ENCODE measurements at places on chromosomes 12 and 14.

GRCh38 chr12:23340351-23340750, 609.1 kb downstream of the SOX5 start:
- H3K4me1 ChIP-seq = no peaks in the 10 kb centered on the region
- H3K27ac ChIP-seq = no peak overlapping the region
- no peaks in the 10 kb centered on the region for H3K27me3 ChIP-seq
- DNase-seq = no peak
- no peaks in the 10 kb centered on the region for H3K36me3 ChIP-seq

GRCh38 chr12:50786498-50787231, 22.8 kb downstream of the ATF1 start:
- no peaks in the 10 kb centered on the region for H3K27me3 ChIP-seq
- H3K36me3 ChIP-seq = peaks cover 14% of the 10 kb centered on the region
- H3K4me1 ChIP-seq = peaks cover 5% of the 10 kb centered on the region
- no peak overlapping the region for H3K27ac ChIP-seq
- H3K4me3 ChIP-seq = no peak overlapping the region

DNA sequence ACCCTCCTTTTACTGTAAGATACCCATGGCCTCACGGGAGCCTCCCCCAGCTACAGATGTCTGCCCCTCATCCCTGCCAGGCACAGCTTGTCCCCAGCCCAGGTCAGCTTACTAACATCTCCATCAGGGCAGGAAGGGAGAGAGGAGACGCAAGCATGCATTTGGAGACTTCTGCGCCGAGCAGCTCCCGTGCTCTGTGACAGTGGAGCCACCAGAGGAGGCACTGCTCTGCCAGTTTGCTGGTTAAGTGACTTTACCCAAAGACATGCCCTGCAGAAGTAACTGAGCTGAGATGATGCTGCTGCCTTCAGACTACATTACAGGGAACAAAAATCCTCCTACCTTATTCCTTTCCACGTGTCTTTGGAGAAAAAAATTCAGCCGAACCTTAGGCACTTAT, 133.4 kb downstream of the ESRRB start:
- no peaks in the 10 kb centered on the region for H3K4me1 ChIP-seq
- H3K36me3 ChIP-seq = no peaks in the 10 kb centered on the region
- no peak for DNase-seq
- H3K27ac ChIP-seq = no peak overlapping the region

GRCh38 chr12:22808860-22809259, 183.9 kb downstream of the ETNK1 start:
- no peaks in the 10 kb centered on the region for H3K36me3 ChIP-seq
- peaks cover under 1% of the 10 kb centered on the region for H3K27me3 ChIP-seq
- no peak for DNase-seq
- no peaks in the 10 kb centered on the region for H3K4me1 ChIP-seq

GRCh38 chr14:24403294-24403998, 4.6 kb downstream of the NYNRIN start:
- DNase-seq = no peak
- no peak overlapping the region for H3K4me3 ChIP-seq
- no peaks in the 10 kb centered on the region for H3K27me3 ChIP-seq
- no peak overlapping the region for H3K27ac ChIP-seq
- no peaks in the 10 kb centered on the region for H3K36me3 ChIP-seq

- H3K4me3 ChIP-seq = no peak overlapping the region
- no peak for DNase-seq
- H3K36me3 ChIP-seq = no peaks in the 10 kb centered on the region
- peaks cover 48% of the 10 kb centered on the region for H3K4me1 ChIP-seq
Measured at GRCh38 chr12:47269916-47270315, 190.2 kb upstream of the AMIGO2 start.

DNA sequence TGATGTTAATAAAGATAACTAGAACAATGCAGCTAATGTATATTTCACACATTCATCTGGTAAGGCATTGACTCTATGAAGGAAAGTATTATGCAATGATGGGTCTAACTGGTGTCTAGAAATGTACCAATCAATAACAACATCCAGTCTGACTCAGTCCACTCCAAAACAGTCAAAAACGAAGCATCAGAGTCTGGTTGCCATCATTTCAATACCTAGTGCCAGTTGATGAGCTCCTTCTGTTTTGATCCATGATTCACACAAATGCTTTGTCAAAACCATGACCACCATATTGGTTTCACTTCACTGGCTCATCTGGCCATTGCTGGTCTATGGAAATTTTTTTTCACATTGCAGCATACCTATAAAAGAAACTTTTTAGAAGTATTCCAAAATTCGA, 747.2 kb upstream of the TMEM132C start:
- DNase-seq = no peak
- H3K27me3 ChIP-seq = no peaks in the 10 kb centered on the region
- H3K4me3 ChIP-seq = no peak overlapping the region
- no peaks in the 10 kb centered on the region for H3K4me1 ChIP-seq

DNA sequence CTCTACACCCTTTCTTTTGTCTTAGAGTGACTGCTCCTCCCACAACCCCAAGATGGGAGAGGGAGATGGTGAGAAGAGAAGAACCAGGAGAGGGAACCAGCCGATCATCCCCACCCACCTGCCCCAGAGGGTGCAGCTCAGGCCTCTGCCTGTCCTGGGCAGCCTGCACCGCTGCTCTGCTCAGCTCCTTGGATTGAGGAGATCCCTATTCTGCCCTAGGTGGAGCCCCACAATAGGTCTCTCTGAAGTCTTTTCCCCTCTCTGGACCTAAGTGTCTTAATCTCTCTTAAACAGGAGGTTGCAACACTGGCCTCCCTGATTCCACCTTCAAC, 2.2 kb downstream of the ANKRD33 start:
- DNase-seq = no peak
- H3K4me1 ChIP-seq = peaks cover 12% of the 10 kb centered on the region
- H3K36me3 ChIP-seq = no peaks in the 10 kb centered on the region
- H3K27ac ChIP-seq = no peak overlapping the region
- H3K4me3 ChIP-seq = no peak overlapping the region

DNA sequence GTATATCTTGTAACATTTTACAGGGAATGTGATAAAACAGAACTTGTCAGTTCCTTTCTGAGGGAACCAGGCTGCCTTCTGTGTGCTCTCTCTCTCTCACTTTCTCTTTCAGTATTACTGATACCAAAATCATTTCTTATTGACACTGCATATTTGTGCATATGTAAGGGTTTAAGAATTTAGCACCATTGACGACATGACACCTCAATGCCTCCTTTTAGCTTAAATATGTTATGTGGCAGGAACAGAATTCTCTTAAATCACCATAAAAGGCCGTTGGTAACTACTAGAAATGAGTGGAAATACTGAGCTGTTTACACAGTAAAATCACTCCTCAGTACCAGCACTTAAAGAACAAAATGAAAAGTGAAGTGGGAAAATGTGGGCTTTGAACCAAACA, 457.7 kb upstream of the SYT1 start:
- no peak overlapping the region for H3K27ac ChIP-seq
- no peak for DNase-seq
- H3K27me3 ChIP-seq = no peaks in the 10 kb centered on the region
- H3K4me3 ChIP-seq = no peak overlapping the region
- no peaks in the 10 kb centered on the region for H3K4me1 ChIP-seq
- no peaks in the 10 kb centered on the region for H3K36me3 ChIP-seq

DNA sequence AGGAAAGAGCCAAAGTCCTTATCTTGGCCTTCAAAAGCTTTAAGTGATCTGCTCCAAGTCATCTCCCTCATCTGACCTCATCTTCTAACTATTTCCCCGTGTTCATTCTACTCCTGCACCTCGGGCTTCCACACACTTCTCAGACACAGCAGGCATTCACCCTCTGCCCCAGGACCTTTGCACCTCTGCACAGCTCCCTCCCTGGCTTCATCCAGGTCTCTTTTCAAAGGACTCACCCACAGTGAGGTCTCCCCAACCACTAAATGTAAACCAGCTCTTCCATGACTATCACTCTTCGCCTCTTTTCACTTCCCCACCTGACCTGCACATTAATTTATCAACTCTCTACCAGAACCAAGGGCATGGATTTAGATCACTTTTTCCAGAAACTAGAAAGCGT, 161.8 kb downstream of the PIWIL1 start:
- no peaks in the 10 kb centered on the region for H3K4me1 ChIP-seq
- DNase-seq = no peak
- H3K4me3 ChIP-seq = no peak overlapping the region
- no peak overlapping the region for H3K27ac ChIP-seq

DNA sequence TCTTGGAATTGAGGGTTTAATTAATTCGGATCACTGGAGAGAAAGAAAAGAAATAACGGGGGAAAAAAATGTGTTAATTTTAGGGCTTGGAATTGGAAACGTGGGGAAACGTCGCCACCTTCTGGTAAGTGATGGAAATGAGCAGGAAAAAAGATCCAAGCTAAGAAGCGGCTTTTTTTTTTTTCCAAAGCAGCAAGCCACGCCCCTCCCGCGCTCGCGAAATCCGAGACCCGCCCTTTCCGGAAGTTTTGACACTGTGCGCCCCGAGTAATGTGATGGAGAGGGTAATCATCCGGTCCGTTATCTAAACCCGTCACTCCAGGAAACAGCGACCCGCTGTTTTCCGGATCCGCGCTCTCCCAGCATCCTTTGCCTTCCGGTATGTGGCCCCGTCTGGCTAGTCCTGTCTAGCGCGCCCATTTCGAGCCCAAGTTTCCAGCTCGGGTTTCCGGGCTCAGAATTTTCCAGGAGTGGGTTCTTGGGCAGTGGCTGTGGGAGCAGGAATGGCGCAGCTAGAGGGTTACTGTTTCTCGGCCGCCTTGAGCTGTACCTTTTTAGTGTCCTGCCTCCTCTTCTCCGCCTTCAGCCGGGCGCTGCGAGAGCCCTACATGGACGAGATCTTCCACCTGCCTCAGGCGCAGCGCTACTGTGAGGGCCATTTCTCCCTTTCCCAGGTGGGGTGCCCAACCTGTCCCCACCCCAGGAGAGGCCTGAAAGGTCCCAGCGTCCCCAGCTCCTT, at the start of gene ALG10B:
Gene ALG10B (plus strand): TSS at position 384 of the 739 bp plus-strand sequence. CDS start 120 bp downstream, at position 504.
- peak within 1 kb of the TSS; percentile 69 for H3K4me3 ChIP-seq
- H3K36me3 ChIP-seq = no peaks in the 10 kb centered on the region
- H3K27me3 ChIP-seq = no peaks in the 10 kb centered on the region
- peaks cover 17% of the 10 kb centered on the region for H3K4me1 ChIP-seq
- H3K27ac ChIP-seq = peak within 1 kb of the TSS; percentile 90

- no peaks in the 10 kb centered on the region for H3K4me1 ChIP-seq
- no peaks in the 10 kb centered on the region for H3K27me3 ChIP-seq
- H3K27ac ChIP-seq = no peak overlapping the region
- DNase-seq = no peak
Measured at GRCh38 chr12:51522696-51523095, 68.3 kb upstream of the SCN8A start.

- no peaks in the 10 kb centered on the region for H3K4me1 ChIP-seq
- H3K4me3 ChIP-seq = no peak overlapping the region
- no peak for DNase-seq
- H3K27ac ChIP-seq = no peak overlapping the region
- no peaks in the 10 kb centered on the region for H3K36me3 ChIP-seq
Measured at GRCh38 chr14:43157661-43158060, 1349.4 kb downstream of the FSCB start.

GRCh38 chr14:73477618-73478266, 13.0 kb upstream of the RIOX1 start:
- no peaks in the 10 kb centered on the region for H3K27me3 ChIP-seq
- no peak overlapping the region for H3K4me3 ChIP-seq
- no peaks in the 10 kb centered on the region for H3K4me1 ChIP-seq
- no peaks in the 10 kb centered on the region for H3K36me3 ChIP-seq
- no peak for DNase-seq

- H3K4me3 ChIP-seq = no peak overlapping the region
- H3K4me1 ChIP-seq = no peaks in the 10 kb centered on the region
- H3K36me3 ChIP-seq = no peaks in the 10 kb centered on the region
- DNase-seq = no peak
- H3K27me3 ChIP-seq = no peaks in the 10 kb centered on the region
Measured at GRCh38 chr12:105978276-105978675, 160.5 kb downstream of the NUAK1 start.

DNA sequence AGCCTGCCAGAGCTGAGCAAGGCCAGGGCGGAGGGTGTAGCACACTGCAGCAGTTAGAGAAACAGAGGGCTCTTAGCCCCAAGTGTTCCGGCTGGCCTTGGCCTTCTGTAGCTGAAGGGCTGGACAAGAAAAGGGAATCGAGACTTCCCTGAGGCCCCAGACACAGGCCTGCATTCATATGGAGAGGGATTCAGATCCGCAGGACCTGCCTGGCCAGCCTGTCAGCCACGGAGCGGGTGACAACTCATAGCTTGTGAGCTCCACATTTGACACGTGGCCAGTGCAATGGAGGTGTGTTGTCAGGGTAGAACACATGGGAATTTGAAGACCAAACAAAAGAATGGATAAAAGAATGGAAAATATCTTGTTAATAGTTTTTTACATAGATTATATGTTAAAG, 182.2 kb upstream of the GSC start:
- DNase-seq = no peak
- H3K27me3 ChIP-seq = peaks cover 15% of the 10 kb centered on the region
- H3K27ac ChIP-seq = no peak overlapping the region

DNA sequence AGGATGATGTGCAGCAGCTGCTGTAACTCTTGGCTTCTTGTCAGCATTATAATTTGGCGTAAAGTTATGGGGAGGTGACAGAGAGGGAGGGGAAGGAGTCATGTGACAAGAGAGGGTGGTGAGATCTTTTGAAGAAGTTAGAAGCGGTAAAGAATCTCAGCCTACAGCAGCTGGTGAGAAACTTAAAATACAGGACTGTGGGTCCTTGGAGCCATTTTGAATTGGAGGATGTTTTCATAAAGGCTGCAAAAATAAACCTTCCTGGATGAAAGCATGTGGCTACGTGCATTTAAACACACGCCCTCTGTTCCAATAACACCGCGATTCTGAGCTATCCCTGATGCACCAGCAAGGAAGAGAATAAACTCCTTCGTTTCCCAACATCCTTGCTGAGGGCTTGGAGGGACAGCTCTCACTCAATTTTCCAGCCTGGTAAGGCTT, 133.7 kb downstream of the TMEM30B start:
- H3K4me1 ChIP-seq = no peaks in the 10 kb centered on the region
- no peak for DNase-seq
- H3K4me3 ChIP-seq = no peak overlapping the region
- no peaks in the 10 kb centered on the region for H3K36me3 ChIP-seq

GRCh38 chr12:75672200-75672599, 160.8 kb upstream of the KRR1 start:
- no peaks in the 10 kb centered on the region for H3K27me3 ChIP-seq
- H3K4me3 ChIP-seq = no peak overlapping the region
- no peaks in the 10 kb centered on the region for H3K36me3 ChIP-seq
- DNase-seq = no peak
- H3K4me1 ChIP-seq = no peaks in the 10 kb centered on the region
- no peak overlapping the region for H3K27ac ChIP-seq

DNA sequence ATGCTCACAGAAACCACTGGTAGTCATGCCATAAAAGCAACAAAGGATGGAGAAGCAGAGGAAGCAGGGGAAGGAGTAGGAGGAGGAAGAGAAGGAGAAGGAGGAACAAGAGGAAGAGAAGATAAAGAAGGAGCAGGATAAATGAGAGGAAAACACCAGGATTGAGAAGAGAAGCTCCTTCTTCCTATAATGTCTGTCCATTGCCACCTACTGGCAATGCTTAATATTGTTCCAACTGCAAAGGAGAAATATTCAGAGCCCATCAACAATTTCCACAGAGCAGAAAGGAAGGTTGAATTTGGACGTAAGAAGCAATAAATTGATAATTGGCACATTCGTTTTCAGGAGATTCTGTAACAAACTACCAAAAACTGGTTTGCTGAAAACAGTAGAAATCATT, 898.4 kb downstream of the SLC16A7 start:
- H3K27me3 ChIP-seq = no peaks in the 10 kb centered on the region
- no peak overlapping the region for H3K4me3 ChIP-seq
- H3K27ac ChIP-seq = no peak overlapping the region
- H3K36me3 ChIP-seq = no peaks in the 10 kb centered on the region
- DNase-seq = no peak

GRCh38 chr12:8899830-8900229, 14.5 kb upstream of the PHC1 start:
- H3K4me1 ChIP-seq = no peaks in the 10 kb centered on the region
- H3K27me3 ChIP-seq = no peaks in the 10 kb centered on the region
- no peak overlapping the region for H3K4me3 ChIP-seq
- H3K36me3 ChIP-seq = no peaks in the 10 kb centered on the region
- no peak for DNase-seq

Data from T-cell (primary cell).